ENCODE measurements at places on chromosomes 5 and 9. TPM values are rescaled to one million over a fixed set of nuclear protein-coding genes. Genes with fewer than 3 reads are reported as not detected.

Gene TAF11L11
- not detected for total RNA-seq

Gene ICE1
- total RNA-seq, result 30.5 TPM

Gene STK32A
- 2.9 TPM for total RNA-seq

Gene LCN9
- not detected for total RNA-seq

Gene IRX1
- total RNA-seq, result 6.5 TPM

Gene SEC61B
- total RNA-seq, result 230 TPM

Gene CAMK2A
- not detected for total RNA-seq

Gene ENTREP1
- 3.8 TPM for total RNA-seq

GRCh38 chr5:126948453-126948852 lies 81.9 kb downstream of the MARCHF3 start:
- DNase-seq, result no peak

DNA sequence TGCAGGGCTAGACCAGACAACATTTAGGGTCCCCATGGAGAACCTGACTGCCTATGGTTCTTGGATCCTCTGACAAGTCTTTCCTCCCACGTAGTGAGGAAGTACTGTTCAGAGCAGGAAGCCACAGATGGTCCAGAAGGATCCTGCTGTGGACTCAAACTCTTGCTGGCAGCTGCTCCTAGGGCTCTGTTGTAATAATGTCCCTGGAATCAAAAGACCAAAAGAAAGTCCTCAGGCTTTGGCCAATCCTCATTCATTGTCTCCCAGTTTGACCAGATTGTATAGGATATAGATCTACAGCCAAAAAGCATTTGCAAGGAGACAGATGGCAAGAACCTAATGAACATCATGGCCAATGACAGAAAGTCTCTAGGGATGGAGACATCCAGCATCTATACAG lies 53.9 kb downstream of the SEMA6A start:
- no peak for DNase-seq

- no peak for DNase-seq
Measured at GRCh38 chr5:6713274-6714225, at the start of gene TENT4A. TENT4A (plus strand) TSS chr5:6713432; CDS start chr5:6713984, 552 bp downstream.

- no peak for DNase-seq
Measured at GRCh38 chr5:139904816-139905661, 109.4 kb downstream of the PSD2 start.

DNA sequence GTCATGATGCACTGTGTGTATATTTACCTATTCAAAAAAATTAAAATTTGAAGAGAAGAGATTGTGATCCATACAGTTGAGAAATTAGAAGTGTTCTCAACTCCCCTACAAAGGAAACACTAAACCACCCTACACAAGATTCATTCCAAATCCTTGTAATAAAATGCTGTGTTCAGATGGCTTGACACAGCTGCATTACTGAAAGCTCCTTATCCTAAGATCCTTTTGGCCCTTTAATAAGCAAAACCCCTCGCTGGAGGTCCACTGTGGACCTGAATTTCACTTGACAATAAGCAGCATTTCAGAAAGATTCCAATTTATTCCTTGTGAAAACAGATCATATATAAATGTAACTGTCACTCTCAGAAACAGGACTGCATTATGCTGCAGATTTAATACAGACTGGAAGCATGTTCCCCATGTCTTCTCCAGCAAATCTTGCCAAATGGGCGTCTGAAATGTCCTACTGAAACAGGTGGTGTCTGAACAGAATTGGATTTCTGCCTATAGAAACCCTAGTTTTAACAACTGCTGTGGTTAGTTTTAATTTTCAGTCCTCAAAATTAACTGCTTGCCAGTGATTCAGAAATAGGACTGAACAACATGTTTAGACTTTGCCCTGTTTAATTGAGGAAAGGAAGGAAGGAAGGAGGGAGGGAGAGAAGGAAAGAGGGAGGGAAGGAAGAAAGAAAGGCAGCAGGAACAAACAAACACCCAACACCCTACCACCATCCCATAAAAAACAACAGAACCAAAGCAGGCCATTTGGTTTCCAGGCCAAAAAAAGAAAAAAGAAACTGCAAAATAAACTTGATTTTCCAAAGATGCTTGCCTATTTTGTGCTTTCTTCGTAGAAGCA lies 179.6 kb downstream of the MLLT3 start:
- no peak for DNase-seq

DNA sequence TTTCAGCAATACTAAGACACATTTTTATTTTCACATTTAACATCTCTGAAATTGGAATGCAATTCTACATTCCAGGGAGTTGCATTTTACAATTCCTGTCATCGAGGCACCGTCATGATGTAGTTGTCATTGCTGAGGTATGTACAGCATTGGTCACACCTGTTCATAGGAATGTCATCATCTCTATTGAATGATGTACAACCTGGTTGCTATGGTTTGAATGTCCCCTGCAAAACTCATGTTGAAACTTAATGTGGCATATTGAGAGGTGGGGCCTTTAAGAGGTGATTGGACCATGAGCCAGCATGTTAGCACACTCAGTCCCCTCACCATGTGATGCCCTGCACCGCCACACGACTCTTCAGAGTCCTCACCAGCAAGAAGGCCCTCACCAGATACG lies 103.1 kb downstream of the CEMIP2 start:
- DNase-seq, result no peak

DNA sequence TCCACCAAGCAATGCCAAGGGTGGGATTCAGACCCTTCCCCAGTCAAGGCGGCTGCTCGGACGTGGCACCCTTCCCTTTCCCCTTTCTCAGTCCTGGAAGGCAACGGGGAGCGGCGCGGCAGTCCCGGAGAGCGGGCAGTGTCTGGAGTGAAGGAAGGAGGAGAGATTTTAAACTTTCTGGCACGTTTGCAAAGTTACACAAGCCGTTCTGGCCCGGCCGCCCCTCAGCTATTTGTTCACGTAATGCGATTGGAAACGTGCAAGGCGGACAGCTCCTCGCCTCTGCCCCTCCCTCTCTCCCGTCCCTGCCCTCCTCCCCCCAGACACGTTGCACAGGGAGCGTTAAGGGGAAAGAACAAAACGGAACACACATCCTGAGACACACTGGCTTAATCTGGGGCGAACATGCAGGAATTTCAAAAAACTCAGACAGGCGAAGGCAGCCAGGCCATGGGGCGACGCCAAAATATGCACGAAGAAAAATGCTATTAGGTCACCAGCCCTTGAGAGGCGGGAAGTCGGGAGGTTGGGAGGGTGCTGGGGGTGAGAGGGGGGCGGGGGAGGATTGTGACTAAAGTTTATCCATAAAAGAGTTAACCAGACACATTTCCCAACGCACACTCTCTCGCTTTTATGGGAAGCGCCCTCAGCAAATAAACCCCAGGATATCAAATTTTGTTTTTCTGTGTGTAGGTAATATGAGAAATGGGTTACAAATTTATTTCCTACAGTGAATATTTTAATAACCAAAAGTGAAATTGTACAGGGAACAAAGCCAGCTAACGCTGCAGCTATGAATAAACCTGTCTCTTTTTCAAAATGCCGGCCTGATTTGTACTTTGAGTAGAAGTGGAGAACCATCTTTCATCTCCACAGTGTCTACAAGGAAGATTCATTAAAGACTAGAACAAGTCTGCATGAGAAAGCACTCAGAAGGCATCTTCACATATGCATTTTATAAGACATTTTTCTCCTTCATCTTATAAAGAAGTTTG lies at the start of gene LOX:
Gene LOX (minus strand): TSS at position 144 of the 995 bp plus-strand sequence. CDS start 274 bp downstream, outside the sequence.
- no peak for DNase-seq

- no peak for DNase-seq
Measured at GRCh38 chr5:10675177-10675700, 85.8 kb downstream of the DAP start.

DNA sequence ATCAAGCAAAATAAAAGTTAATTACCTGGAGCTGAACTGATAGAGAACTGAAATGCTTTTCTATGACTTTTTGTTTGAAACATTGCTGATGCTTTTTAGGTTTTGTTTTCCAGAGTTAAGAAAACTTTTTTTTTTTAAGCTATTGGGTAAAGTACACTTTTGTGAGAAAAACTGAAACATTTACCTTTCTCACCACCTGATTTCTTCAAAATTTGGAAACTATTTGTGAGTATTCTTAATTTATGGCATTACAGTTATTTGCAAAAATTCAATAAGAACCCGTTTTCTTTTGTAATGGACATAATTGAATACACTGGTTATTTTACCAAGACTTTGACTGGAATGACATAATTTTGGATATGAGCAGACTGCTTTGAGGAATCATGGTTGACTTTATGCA lies 6.6 kb downstream of the C9orf153 start:
- DNase-seq, result no peak

- peak; percentile 72 for DNase-seq
Measured at GRCh38 chr5:150052956-150053712, 33.2 kb downstream of the CSF1R start.

DNA sequence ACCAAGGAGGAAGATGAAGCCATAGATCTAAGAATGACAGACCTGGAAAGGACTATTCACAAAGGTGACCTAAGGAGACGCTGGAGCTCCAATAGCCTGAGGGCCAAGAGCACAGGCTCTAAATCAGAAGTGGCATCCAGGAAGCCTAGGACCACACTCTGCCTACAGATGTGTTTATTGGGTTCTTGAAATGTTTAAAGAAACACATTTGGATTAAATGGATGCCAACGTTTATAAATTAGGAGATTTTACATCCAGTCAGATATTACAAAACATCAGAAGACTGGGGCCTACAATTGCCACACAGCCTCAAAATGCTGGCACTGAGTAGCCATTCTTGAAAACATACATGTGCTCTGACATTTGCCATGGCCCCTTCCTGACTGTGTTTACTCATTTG lies 80.9 kb downstream of the HMHB1 start:
- DNase-seq, result no peak
